Gastrocnemius medialis (tissue), 4 donors: ENCODE measurements at places on chromosomes 5 and 9.

GRCh38 chr9:80125731-80126264 lies 554.0 kb downstream of the TLE4 start:
- DNase-seq, result no peak

DNA sequence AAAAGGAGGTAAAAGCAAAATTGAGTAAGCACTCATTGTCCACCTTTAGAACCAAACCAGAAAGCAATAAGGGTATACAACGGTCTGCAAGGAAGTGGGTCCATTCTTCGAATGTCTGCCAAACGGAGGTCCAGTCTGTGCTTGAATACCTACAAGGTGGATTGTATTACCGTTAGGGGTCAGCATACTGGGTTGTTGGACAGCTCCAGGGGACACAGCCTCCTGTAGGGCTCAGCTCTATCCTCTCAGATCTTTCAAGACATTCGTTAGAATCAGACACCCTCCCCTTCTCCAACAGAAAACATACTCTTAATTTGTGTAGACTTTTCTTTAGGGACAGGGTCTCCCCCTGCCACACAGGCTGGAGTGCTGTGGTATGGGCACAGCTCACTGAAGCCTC lies 5.5 kb downstream of the ASTN2 start:
- DNase-seq, result no peak

GRCh38 chr9:132472199-132472598 lies 62.2 kb downstream of the CFAP77 start:
- no peak for DNase-seq

GRCh38 chr9:89563571-89564345 lies 41.1 kb upstream of the GADD45G start:
- DNase-seq, result no peak

DNA sequence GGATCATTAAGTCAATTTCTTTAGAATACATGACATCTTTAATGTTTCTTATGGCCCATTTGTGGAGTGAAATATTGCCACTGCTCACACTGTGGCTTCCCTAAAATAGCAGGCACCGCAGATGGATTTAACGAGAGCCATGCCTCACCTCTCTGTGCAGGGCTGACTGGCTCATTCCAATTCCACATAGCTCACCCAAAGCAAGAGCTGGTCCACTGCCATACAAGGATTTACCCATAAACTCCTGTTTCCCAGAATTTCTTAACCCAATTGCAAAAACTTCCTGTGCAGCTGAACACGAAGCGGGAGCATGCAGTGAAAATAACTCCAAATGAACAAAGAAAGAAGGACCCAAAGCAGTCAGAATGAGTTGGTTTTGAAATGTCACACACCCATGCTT lies 159.5 kb downstream of the BAAT start:
- no peak for DNase-seq

GRCh38 chr5:117411701-117412100 lies 837.1 kb upstream of the SEMA6A start:
- DNase-seq, result no peak

GRCh38 chr9:81633952-81634854 lies 55.1 kb downstream of the TLE1 start:
- no peak for DNase-seq
